GM19239 (cell line): ENCODE measurements at places on chromosomes 7 and 10.

DNA sequence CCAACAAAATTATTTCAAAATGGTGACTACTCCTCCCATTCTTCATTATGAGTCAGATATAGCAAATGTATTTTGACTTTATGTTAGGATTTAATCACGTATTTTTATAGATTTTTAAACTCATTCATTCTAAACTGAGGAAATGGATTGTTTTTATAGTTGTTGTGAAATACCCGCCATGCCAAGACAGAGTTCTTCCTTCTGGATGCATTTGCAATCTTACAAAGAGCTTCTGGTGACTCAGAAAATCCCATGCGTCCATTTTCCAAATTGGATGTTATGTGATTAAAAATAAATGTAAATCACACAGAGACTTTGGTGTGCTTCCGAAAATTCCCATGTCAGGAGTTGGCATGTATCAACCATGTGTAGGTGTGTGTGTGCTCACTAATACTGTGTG, 179.3 kb downstream of the TRIL start:
- no peak for DNase-seq

GRCh38 chr7:64544010-64544409, 18.9 kb downstream of the ZNF680 start:
- DNase-seq, result no peak

- DNase-seq, result no peak
Measured at GRCh38 chr10:95354110-95354509, 63.3 kb upstream of the PDLIM1 start.

- no peak for DNase-seq
Measured at GRCh38 chr10:74063256-74063655, 65.3 kb downstream of the VCL start.

DNA sequence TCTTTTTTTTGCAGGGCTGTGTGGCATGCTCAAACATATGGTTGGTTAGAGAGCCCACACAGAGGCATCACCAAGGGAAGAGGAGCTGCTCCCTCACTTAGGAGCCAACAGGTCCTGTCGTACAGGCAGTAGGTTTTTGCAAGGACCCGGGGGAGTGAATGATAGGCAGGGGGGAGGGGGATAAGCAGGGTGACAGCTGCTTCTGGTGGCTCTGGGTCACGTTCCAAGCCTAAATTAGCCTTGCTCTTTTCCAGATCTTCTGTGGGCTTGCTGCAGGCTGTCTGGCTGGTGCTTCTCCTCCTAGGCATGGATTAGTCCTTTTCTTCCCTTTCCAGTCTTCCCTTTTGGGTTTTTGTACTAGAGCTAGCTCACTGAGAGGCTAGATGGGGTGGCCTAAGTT, 117.7 kb upstream of the PODXL start:
- DNase-seq, result no peak

DNA sequence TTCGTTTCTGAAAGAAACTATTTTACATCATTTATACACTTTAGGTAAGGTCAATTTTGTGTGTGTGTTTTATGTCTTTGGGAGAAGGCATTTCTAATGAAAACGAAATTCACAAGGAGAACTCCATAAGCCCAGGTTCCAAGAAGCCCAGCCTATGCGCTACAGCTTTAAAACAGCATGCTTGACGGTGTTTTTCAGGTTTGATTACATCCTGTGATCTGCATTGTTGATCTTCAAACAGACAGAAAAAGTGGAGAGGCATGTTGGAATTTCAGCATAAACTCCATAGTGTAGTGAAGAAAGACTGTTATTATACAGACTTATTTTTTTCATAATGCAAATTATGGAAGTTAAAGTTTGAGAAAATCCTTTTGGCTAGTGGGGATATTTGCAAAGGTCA, 187.6 kb downstream of the TEX36 start:
- DNase-seq, result no peak

GRCh38 chr7:155835446-155836215, 23.4 kb upstream of the SHH start:
- no peak for DNase-seq

DNA sequence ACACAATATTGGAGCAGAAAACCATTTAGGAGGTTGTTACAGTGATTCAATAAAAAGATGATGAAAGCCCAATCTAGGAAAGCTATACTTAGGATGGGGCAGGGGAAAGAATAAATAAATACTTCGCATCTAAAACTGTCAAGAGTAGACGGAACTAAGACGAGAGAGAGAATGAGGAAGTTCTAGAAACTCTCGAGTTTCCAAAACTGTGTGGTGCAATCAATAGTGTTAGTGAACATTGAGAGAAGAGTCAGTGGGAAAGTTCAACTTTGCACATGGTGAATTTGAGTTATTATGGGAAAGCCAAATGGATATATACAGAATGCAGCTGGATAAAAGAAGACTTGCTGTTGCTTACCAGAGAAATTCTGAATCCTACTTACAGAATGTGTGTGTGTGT, 133.8 kb upstream of the MEOX2 start:
- DNase-seq, result no peak

DNA sequence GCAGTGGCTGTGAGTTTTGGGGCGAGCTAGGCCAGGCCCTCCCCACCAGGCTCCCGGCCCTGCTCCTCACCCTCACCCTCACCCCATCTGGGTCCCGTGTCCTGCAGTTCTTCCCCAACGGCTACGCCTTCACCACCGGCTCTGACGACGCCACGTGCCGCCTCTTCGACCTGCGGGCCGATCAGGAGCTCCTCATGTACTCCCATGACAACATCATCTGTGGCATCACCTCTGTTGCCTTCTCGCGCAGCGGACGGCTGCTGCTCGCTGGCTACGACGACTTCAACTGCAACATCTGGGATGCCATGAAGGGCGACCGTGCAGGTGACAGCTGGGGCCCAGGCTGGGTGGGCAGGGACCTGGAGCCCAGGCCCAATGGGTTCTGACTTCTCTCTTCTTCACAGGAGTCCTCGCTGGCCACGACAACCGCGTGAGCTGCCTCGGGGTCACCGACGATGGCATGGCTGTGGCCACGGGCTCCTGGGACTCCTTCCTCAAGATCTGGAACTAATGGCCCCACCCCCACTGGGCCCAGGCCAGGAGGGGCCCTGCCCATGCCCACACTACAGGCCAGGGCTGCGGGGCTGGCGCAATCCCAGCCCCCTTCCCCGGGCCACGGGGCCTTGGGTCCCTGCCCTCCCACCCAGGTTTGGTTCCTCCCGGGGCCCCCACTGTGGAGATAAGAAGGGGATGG, 4.9 kb downstream of the GNB2 start:
- DNase-seq, result peak; percentile 1

- no peak for DNase-seq
Measured at GRCh38 chr7:51847461-51848134, 531.0 kb upstream of the COBL start.

DNA sequence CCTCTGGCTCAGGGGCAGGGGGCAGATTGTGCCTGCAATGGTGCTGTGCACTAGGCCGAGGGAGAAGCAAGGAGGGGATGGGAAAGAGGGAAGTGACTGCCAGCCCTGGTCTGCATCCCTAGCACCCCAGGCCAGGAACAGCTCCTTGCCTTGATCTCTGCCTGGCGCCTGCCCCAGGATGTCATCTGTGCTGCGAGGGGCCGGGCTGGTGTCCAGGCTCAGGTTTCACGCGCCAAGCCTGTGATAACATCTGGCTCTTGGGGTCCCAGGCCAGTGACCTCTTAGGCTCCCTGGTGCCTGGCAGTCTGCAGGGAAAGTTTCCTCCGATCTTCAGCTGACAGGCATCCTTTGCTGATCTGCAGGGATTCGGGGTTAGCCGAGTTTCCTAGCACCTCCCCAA, 193.5 kb upstream of the GPR26 start:
- no peak for DNase-seq

GRCh38 chr7:47143339-47143738, 438.6 kb downstream of the TNS3 start:
- no peak for DNase-seq

DNA sequence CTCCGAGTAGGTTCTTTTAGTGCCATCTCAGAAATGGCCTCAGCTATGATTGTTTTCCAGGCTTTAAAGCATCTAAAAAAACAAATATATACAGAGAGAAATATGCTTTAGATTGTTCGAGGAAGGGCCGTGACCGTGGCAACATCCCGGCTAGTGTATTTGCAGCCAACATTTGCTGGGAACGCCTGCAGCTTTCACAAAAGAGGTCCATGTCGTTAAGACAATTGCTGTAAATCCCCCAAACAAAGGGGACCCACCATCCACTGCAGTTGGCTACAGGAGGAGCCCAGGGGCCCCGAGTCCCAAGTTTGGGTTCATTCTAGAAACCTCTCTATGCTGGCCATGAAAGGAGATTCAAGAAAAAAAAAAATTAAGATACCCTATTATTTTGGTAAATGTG, 152.8 kb upstream of the TCF7L2 start:
- DNase-seq, result no peak

DNA sequence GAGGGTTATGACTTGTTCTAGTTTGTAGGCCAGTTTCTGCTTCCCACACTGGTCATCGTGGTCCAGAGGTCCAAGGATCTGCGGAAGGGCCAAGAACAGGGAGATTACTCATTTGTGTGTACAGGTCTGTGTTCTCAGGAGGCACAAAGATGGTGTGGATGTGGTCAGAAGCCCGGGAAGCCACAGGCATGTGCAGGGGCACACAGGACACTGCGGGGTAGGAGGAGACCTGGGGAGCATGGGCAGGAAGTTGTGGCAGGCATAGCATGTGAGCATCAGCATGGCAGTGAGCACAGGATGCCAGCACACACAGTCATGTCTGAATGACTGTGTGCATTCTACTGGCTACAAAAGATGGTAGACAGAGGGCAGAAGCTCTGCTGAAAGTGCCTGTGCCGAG, 445.8 kb downstream of the PLXNA4 start:
- no peak for DNase-seq

- DNase-seq, result no peak
Measured at GRCh38 chr10:63391812-63392211, 74.0 kb downstream of the JMJD1C start.

DNA sequence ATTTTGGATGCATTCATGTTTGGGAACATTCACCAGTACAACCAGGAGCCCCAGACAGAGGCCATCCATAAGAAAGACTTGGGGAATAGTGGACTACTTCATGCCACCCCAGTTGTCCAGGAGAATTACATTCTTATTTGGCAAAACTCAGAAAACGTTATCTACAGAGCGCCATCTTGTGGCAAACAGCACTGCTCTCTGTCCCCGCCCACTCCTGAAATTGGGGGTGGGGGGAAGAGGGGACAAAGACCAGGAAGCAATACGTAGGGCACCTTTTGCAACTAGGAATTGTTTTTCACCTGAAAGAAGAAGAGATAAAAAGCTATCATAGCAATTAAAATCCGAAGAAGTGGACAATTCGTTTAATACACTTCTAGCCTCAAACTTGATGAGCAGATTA, 134.6 kb upstream of the MGMT start:
- no peak for DNase-seq

- no peak for DNase-seq
Measured at GRCh38 chr10:114482480-114483304, 78.4 kb upstream of the AFAP1L2 start.

GRCh38 chr10:131982796-131983195, 1.1 kb upstream of the BNIP3 start:
- no peak for DNase-seq

GRCh38 chr10:98433881-98434732, 12.6 kb downstream of the HPS1 start:
- no peak for DNase-seq

DNA sequence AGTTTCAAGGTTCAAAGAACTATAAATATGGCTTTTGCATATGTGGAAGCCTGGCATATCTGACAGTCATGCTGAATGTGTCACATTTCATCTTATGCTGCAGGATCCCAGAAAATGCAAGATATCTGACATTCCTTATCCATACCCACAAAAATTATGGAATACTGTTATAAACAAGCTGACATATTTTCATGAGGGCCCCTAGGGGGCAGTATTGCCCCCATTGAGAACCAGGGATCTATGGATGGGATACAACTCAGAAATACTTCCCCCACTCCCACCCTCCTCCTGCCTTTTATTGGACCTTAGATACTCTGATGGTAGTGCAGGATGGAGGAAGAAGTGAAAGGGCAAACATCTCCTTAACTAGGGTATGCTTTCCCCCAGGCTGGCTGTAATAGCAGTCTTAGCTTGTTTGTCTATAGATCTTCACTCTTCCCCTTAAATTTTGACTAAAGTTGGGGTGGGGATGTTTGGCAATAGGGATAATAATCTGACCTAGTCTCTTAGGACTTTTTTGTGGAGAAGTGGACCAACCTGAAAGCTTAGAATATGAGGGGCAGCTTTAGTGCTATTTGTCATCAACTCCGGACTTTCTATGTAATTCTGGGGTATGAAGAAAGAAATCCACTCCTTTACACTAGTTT, 3.5 kb upstream of the GNGT1 start:
- DNase-seq, result no peak

GRCh38 chr7:151345576-151346469, 4.2 kb downstream of the NUB1 start:
- DNase-seq, result no peak

DNA sequence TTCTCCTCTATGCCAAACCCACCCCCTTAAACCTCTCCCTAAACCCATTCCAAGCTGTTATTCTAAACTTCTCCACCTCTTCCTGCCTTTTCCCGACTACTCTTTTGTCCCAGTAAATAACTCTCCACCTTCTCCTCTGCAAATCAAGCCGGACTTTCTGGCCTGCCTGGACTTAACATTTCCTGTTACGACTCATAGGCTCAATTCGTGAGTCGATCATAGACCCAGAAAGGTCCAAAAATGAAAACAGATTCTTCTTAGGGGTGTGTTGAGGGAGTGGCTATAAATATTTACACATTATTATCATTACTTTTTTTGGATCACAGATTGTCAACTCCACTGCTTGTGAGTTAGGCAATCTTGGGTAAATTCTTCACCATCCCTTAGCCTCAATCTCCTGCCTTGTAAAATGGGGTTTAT, 59.0 kb upstream of the HABP2 start:
- no peak for DNase-seq

DNA sequence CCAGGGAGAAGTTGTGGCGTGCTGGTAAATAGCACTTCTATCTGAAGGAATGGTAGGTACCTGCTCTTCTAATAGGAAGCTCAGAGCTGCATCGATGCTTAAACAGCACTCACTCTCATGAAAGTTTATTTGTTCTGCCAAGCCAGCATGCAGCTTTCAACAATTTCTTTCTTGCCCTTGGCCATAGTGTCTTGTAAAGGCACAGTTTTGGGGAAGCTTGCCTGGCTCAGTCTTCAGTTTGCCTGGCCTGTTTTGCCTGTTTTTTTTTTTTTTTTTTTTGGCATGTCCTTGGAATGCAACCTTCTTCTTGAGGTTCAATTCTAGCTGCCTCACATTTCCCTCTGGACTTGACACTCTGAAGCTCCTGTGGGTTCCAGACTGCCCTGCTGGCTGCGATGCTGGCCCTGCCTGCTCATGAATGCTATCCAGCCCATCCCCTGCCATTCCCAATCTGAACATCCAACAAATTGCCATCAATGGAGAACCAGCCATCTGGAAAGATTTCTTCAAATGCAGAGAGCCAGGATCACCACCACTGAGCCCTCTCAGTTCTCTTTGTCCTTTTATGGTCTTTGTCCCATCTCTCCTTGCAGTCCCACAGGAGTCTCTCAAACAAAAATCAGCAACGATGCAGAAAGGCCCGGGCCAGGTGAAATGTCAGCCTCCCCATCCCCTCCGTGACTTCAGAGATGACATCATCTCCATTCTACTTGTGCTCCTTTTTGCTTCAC, 133.9 kb downstream of the ANLN start:
- no peak for DNase-seq

GRCh38 chr7:38881947-38882684, 26.9 kb downstream of the VPS41 start:
- no peak for DNase-seq

GRCh38 chr7:74362266-74362665, 73.1 kb downstream of the CLIP2 start:
- DNase-seq, result no peak

- no peak for DNase-seq
Measured at GRCh38 chr7:122199171-122199570, 55.1 kb upstream of the AASS start.
